ENCODE measurements at places on chromosomes 5 and 9. TPM values are rescaled to one million over a fixed set of nuclear protein-coding genes. Genes with fewer than 3 reads are reported as not detected.
A peak's percentile ranks its signal among the peaks of the same experiment; 100 is the strongest.

C1QTNF2 gene
- 1.1 TPM for total RNA-seq

DRD1 gene
- total RNA-seq = not detected

ERAP2 gene
- 7.7 TPM for total RNA-seq

FOXD4L3 gene
- not detected for total RNA-seq

ADCY2 gene
- 4.3 TPM for total RNA-seq

LCN9 gene
- total RNA-seq = not detected

DNA sequence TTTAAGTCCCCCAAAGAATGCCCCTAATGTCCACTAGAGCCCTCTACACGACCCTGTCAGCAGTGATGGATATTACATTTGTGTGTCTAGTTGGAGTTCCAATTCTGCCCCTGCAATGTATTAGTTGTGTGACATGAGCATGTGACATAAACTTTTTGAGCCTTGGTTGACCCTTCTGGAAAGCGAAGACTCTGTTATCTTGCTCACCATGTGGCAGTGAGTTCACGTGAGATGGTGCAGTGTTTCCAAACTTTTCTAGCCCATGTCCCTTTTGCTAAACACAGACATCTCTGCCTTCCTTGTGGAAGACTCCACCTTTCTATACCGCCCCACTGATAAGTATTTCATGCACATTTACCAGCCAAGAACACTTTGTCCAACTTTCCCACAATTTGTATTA is 87.0 kb upstream of the BOD1 start:
- H3K4me3 ChIP-seq = no peak overlapping the region
- no peak overlapping the region for H3K27ac ChIP-seq
- no peaks in the 10 kb centered on the region for H3K4me1 ChIP-seq

GRCh38 chr5:140647042-140647419 is 399 bp downstream of the NDUFA2 start:
- peaks cover 33% of the 10 kb centered on the region for H3K4me1 ChIP-seq
- H3K27ac ChIP-seq = peak overlapping the region; percentile 84
- H3K36me3 ChIP-seq = peaks cover 6% of the 10 kb centered on the region
- H3K27me3 ChIP-seq = no peaks in the 10 kb centered on the region
- H3K4me3 ChIP-seq = peak overlapping the region; percentile 90

DNA sequence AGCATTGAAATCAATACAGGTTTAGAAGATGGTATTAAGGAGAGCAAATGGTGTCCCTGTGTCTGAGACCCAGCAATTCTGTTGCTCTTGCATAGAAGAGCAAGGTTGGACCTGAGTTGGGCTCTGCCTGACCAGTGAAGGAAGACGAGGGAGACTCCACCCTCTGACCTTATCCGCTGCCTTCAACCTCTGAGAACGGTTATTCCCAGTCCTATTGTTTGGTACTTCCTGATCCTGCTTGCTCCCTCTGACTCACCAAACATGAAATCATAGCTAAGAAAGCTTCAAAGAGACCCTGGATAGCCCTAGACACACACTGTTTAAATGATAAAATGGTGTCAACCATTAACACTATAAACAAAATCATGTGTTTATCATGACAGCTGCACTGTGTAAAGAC is 218.5 kb downstream of the PLK2 start:
- H3K27me3 ChIP-seq = no peaks in the 10 kb centered on the region
- DNase-seq = no peak
- H3K4me3 ChIP-seq = no peak overlapping the region
- no peak overlapping the region for H3K27ac ChIP-seq

- no peak overlapping the region for H3K27ac ChIP-seq
- no peaks in the 10 kb centered on the region for H3K36me3 ChIP-seq
- H3K4me1 ChIP-seq = peaks cover 21% of the 10 kb centered on the region
Measured at GRCh38 chr5:146340260-146341081, 1.8 kb downstream of the POU4F3 start.

- H3K4me3 ChIP-seq = no peak overlapping the region
- no peak overlapping the region for H3K27ac ChIP-seq
- no peaks in the 10 kb centered on the region for H3K36me3 ChIP-seq
Measured at GRCh38 chr9:83472221-83472665, 66.0 kb downstream of the FRMD3 start.

GRCh38 chr9:26746357-26747072 is 146.1 kb downstream of the CAAP1 start:
- H3K27ac ChIP-seq = no peak overlapping the region
- no peaks in the 10 kb centered on the region for H3K27me3 ChIP-seq
- no peak for DNase-seq

DNA sequence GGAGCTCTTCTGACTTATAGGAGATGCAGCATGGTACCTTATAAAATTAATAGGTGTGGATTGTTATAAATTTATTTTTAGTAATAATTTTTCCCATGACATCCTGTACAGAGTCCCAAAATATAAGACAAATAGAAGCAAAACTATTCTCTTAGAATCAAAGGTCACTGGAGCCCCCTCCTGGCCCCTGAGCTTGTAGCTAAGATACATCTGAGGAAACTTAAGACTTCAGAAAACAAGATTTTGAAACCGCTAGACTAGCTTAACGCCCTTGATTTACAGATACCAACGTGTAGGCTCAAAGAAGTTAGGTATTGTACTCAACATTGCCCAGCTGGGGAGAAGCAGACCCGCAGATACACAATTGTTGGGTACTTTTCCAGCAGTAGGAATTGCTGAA is 45.7 kb upstream of the KCNN2 start:
- no peaks in the 10 kb centered on the region for H3K27me3 ChIP-seq
- no peaks in the 10 kb centered on the region for H3K4me1 ChIP-seq
- no peaks in the 10 kb centered on the region for H3K36me3 ChIP-seq
- no peak for DNase-seq
- H3K27ac ChIP-seq = no peak overlapping the region
- H3K4me3 ChIP-seq = no peak overlapping the region

GRCh38 chr9:95771556-95772246 is 103.8 kb upstream of the ERCC6L2 start:
- H3K27me3 ChIP-seq = no peaks in the 10 kb centered on the region
- peaks cover 25% of the 10 kb centered on the region for H3K4me1 ChIP-seq
- peak; percentile 83 for DNase-seq
- H3K36me3 ChIP-seq = no peaks in the 10 kb centered on the region
- peak overlapping the region; percentile 85 for H3K27ac ChIP-seq

DNA sequence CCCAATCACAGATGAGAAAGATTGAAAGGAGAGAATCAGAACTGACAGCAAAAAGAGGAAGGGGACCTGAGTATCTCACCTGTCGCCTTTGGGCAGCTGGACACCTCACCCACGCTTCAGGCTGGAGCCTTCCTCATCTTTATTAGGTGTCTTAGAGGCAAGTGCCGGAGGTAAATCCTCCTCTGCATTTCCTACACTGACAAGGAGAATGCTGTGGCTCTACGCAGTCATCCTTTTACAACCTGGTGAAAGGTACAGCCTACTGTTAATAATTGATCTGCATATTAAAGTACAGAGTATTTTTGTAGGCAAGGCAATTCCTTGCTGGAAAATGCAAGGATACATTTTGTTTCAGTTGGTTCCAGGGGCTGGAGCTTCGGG is 34.8 kb downstream of the PRLR start:
- H3K36me3 ChIP-seq = no peaks in the 10 kb centered on the region
- H3K27ac ChIP-seq = no peak overlapping the region
- H3K4me1 ChIP-seq = peaks cover 17% of the 10 kb centered on the region
- H3K4me3 ChIP-seq = no peak overlapping the region
- no peaks in the 10 kb centered on the region for H3K27me3 ChIP-seq

- H3K4me3 ChIP-seq = no peak overlapping the region
- H3K27me3 ChIP-seq = no peaks in the 10 kb centered on the region
- no peaks in the 10 kb centered on the region for H3K4me1 ChIP-seq
- H3K36me3 ChIP-seq = no peaks in the 10 kb centered on the region
- no peak for DNase-seq
Measured at GRCh38 chr5:44774279-44774880, 34.4 kb upstream of the MRPS30 start.

GRCh38 chr9:127059765-127060361 is 62.6 kb downstream of the ANGPTL2 start:
- no peak for DNase-seq
- peaks cover 10% of the 10 kb centered on the region for H3K4me1 ChIP-seq
- no peaks in the 10 kb centered on the region for H3K36me3 ChIP-seq
- no peaks in the 10 kb centered on the region for H3K27me3 ChIP-seq

GRCh38 chr9:87227456-87227855 is 270.2 kb upstream of the DAPK1 start:
- DNase-seq = no peak
- H3K27ac ChIP-seq = no peak overlapping the region
- H3K4me3 ChIP-seq = no peak overlapping the region
- no peaks in the 10 kb centered on the region for H3K4me1 ChIP-seq
- H3K27me3 ChIP-seq = no peaks in the 10 kb centered on the region

GRCh38 chr9:92196909-92197308 is 81.7 kb upstream of the SPTLC1 start:
- no peak for DNase-seq
- no peaks in the 10 kb centered on the region for H3K36me3 ChIP-seq
- no peaks in the 10 kb centered on the region for H3K27me3 ChIP-seq

DNA sequence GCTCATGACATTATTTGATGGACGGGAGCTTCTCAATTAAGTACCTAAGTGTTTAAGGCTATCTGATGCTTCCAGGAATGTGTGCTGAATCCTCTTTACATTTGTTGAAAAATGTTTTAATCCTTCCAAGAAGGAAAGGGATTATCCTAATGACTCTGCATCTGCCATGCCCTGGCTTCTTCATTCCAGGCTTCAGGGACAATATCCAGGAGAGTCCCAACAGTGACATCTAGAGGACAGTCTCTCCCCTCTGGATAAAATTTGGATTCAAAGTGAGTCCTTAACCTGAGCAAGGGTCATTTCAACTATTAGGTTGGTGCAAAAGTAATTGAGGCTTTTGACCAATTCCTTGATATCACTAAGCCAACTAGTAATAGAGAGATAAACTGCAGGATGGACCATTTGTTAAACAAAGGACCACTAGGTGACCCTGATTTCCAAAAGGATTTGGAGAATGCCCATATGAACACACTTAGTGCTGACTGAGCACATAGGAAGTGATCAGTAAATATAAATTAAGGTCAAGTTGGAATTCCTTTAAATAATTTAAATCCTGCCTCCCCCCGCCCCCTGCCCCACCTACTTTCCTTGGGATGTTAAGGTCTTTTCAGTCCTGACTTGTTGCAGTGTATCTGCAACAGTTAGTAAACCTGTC is 19.1 kb downstream of the TNFSF8 start:
- H3K27me3 ChIP-seq = no peaks in the 10 kb centered on the region
- H3K4me1 ChIP-seq = no peaks in the 10 kb centered on the region
- H3K27ac ChIP-seq = no peak overlapping the region
- DNase-seq = no peak
- H3K36me3 ChIP-seq = no peaks in the 10 kb centered on the region

GRCh38 chr5:17277907-17278306 is 60.5 kb downstream of the BASP1 start:
- H3K4me3 ChIP-seq = no peak overlapping the region
- no peak for DNase-seq
- no peaks in the 10 kb centered on the region for H3K4me1 ChIP-seq
- no peak overlapping the region for H3K27ac ChIP-seq
- no peaks in the 10 kb centered on the region for H3K27me3 ChIP-seq

DNA sequence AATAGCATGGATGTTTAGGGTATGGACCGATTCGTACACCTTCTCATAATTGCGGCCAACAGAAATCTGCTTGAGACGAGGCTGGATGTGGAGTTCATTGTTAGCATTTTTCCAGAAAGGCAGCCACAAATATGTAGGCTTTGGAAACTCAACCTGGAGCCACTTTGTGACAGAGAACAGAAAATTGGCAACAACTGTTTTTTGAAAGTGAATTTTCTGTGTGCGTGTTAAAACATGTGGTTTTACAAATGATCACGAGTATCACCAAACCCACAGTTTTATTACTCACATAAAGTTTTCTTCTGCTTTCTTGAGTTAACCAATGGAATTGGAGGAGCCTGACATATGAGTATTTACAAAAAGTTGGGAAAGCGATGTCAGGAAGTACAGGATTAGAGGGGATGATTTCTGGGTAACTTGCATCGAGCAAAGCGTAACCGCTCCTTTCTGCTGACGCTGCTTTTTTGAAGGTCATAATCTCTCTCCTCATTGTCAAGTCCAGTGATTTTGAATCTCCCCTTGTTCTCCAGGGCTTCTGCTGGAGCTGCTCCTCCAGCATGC is 138.5 kb upstream of the TAF11L2 start:
- no peak overlapping the region for H3K27ac ChIP-seq
- H3K4me1 ChIP-seq = no peaks in the 10 kb centered on the region
- H3K4me3 ChIP-seq = no peak overlapping the region
- no peaks in the 10 kb centered on the region for H3K36me3 ChIP-seq
- no peak for DNase-seq

DNA sequence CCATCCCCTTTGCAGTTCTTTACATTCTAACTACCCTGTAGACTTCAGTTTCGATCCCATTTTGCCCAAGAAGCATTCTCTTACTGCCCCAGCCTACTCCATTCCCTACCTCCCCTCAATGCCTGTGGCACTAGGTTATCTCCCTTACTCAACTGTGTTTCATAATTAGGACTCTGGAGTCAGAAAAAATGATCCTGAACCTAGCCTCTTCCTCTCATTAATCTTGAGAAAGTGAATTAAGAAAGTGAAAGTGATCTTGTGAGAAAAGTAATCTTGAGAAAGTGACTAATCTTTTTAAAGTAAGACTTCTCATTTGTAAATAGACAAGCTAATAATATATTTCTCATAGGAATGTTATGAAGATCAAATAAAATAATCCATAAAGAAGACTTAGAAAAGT is 444.0 kb upstream of the TRPC7 start:
- no peaks in the 10 kb centered on the region for H3K36me3 ChIP-seq
- H3K27me3 ChIP-seq = no peaks in the 10 kb centered on the region
- H3K4me1 ChIP-seq = peaks cover 18% of the 10 kb centered on the region

DNA sequence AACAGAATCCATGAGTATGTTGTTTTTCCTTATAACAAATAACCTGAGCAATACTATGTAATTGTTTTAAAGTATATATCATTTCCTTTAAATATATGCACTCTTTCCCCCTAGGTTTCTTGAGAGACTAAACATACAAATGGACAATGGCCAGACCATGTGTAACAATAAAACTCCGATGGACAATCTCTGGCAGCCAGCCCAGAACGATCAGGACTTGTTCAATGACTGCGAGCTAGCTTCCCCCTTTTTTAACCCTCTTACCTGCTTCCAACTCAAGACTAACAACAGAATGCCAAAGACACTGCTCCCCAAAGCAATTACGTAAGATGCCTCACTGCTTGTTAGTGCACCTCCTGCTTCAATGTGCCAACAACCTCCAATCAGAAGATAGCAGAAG is 94.9 kb downstream of the HTR4 start:
- no peak overlapping the region for H3K27ac ChIP-seq
- no peaks in the 10 kb centered on the region for H3K36me3 ChIP-seq
- no peaks in the 10 kb centered on the region for H3K27me3 ChIP-seq
- no peak overlapping the region for H3K4me3 ChIP-seq
- H3K4me1 ChIP-seq = peaks cover 26% of the 10 kb centered on the region

DNA sequence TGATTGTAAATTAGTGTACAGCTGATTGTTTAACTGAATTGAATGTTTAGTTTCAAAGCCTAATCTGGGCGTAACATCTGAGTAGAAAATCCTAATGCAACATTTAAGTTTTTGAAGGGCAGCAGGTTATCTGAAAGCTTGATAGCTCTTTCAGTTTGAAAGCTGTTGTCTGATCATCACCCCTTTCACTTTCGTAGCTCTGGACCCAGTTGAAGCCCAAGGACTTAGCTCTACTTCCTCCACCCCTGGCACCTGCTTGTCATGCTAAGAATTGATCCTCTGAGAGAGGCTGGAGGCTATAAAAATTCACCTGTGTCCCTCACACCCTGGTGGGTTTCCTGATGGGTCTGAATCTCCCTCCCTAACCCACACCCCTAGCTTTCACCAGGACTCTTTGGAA is 86.0 kb downstream of the ZFAND5 start:
- no peaks in the 10 kb centered on the region for H3K27me3 ChIP-seq
- H3K36me3 ChIP-seq = no peaks in the 10 kb centered on the region
- H3K4me1 ChIP-seq = no peaks in the 10 kb centered on the region
- H3K27ac ChIP-seq = no peak overlapping the region

All from sigmoid colon (tissue), 7 donors.